ENCODE measurements at places on chromosomes 5 and 9.

DNA sequence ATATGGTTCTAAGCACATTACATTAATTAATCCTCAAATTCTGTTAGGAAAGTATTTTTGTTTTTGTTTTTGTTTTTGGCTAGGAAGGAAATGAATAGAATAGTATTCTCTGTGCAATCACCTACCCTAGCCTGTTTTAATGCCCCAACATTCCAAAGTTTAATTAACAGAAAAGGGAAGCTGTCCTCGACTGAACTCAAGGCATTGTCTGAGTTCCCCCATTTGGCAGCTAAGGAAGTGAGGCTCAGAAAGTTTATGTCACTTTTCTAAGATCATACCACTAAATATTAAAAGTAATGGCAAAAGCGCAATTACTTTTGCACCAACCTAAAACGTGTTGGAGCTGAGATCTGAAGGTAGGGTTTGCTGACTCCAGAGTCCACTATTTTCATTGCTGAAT is 59.8 kb downstream of the FGF1 start:
- no peak for DNase-seq

- DNase-seq = no peak
Observed at GRCh38 chr5:133494923-133495246, 117.5 kb downstream of the FSTL4 start.

DNA sequence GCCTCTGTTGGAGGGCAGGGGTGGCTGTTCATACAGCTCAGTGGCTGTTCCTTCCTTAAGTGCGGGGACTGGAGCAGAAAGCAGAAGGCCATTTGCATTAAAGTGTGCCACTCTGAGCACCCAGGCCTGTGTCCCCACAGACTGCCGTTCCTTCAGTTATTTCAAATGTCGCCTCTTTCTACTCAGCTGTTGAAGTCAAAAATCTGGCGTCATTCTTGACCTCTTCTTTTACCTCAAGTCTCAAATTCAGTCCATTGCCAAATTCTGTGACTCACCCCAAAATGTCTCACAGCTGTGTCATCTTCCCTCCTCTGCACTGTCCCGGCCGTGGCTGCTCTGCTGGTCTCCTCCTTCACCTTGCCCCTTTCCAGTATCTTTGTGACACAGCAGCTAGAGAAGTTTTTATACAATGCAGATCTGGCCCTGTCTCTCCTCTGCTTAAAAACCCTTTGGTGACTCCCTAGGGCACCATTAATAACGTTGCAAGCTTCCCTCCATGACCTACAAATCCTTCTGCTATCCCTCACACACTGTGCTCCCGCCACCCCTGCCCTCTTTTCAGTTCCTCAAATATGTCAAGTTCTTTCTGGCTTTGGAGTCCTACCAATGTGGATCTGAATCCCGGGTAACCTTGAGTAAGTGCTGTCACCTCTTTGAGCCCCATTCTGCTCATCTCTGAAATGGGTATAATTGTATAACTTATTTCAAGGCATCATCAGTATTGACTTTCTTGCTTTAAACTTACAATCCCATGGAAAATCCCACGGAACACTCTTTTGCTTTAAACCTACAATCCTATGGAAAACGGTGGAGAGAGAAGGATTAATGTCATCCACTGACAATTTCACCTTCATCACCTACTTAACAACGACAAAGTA is 98.3 kb upstream of the BOD1 start:
- DNase-seq = no peak

- DNase-seq = no peak
Observed at GRCh38 chr5:76859591-76860247, 9.9 kb downstream of the S100Z start.

GRCh38 chr5:155052532-155052931 is 39.0 kb downstream of the KIF4B start:
- DNase-seq = no peak

DNA sequence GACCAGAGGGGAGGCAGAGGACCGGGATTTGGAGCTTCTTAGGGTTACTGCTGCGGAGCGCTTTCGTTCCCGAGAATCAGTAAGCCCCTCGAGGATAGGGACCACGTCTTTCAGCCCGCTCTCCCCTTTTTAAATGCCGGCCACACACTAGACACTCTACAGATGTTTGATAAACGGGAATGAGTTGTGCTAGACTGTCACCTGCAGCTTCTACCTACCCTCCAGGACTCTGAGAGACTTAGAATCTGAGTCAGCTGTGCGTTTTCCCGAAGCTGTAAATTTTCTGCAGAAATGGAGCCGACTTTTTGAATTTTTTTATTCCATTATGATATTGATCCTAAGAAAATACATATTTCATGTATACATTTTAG is 670 bp downstream of the CCDC171 start:
- DNase-seq = no peak

DNA sequence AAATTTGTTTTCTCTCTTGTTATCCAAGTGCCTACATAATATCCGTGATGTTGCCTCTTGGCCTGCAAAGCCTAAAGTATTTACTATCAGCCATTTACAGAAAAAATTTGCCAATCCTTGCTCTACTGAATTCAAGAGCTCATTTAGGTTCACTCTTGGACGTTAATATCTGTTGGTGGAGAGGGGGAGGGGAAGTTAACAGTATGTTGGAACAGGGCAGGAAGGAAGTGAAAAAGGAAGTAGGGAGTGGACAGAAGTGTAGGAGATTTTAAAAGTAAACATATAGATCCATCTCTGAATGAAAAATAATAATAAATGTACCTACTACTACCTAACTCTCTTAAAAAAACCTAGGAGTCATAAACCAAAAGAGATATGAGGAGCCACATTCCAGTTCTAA is 32.8 kb downstream of the ZNF608 start:
- no peak for DNase-seq

- DNase-seq = no peak
Observed at GRCh38 chr5:125113328-125113727, 366.9 kb upstream of the ZNF608 start.

GRCh38 chr5:43021151-43021550 is 19.0 kb downstream of the ANXA2R start:
- no peak for DNase-seq

DNA sequence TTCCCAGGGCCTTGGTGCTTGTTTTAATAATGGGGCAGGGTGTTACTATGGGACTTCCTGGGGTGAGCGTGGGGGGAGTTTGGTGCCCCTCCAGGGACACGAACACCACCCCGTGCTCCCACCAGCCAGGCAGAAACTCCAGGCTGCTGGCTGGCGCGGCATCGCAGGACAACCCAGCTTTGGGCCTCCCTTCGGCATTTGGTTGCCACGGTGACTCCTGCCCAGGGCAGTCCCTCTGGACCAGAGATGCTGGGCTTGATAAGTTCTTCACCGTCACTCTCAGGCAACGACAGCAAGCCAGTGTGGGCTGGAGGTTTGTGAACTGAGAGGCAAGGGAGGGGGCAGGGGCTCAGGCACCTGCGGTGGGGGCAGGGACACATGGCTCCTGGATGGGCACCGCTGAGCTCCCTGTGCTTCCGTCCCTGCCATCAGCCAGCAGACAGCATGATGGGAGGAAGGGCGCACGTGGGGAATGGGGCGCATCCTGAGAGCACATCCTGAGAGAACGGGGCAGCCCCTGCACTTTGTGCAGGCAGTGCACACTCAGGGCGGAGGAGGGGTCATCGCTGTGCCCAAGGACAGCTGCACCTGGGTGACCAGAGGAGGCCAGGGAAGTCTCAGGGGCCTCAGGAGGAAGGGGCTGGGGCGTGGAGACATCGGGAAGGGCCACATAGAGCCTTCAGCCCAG is 116.4 kb downstream of the RXRA start:
- DNase-seq = no peak

GRCh38 chr9:91291866-91292265 is 69.9 kb downstream of the AUH start:
- DNase-seq = no peak

GRCh38 chr9:68515326-68516017 is 25.2 kb downstream of the TMEM252 start:
- DNase-seq = no peak

GRCh38 chr5:171634511-171634910 is 151.1 kb upstream of the SMIM23 start:
- no peak for DNase-seq

DNA sequence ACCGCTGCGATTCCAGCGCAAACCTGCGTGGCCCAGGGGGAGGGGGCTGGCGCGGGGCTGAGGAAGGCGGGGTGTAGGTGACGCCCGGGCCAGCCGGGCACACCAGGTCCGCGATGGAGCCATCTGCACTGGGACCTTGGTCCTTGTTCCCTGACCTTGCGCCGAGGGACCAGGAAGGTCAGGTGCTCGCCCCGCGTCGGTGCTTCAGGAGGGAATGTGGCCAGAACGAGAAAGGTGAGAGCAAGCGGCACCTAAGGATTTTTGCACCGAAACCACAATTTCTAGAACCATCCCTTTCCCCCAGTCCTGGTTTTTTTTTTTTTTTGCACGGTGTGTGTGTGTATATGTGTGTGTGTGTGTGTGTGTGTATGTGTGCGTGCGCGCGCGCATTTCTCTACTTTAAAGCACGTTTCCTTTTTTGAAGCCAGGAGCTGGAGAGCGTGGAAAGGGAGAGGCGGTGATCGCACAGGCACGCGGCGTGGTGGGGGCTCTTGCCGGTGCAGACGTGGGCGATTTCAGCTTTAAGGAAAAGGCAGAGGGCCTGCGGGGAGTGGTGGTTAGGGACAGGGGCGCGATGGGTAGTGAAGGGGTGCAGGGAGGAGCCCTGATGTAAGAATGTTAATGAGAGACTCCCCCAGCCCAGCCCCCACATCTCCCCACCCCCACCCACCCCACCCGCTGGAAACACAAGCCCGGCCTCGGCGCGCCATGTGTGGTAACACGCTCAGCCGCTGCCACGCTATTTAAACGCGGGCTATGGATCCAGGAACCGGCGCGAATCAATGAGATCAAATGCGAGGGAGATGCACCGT is at the start of gene NPR3:
Gene NPR3, plus strand, starts transcription at position 772 of the 812 bp plus-strand sequence. CDS start 456 bp downstream, outside the sequence.
- DNase-seq = no peak

DNA sequence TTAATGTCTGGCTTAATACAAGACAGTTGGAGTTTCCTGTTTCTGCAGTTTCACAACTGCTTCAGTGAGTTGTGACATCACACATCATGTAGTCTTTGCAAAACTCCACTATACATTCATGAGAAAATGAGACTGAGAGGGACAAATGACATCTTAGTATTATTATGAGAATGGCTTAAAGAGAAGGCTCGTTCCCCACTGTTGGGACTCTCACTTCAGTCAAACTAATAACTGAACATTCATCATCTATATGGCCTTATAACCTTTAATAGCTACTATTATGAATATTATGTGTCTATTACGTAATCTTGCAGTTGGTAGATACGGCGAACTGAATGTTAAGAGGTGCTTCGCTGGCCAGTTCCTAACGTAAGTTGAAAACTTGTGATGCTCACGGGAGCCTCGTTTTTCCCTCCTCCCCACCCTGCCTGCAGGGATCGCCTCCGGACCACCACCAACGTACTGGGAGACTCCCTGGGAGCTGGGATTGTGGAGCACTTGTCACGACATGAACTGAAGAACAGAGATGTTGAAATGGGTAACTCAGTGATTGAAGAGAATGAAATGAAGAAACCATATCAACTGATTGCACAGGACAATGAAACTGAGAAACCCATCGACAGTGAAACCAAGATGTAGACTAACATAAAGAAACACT is 79.4 kb downstream of the SLC1A3 start:
- no peak for DNase-seq

GRCh38 chr5:132526974-132527564 is 16.3 kb downstream of the IL5 start:
- DNase-seq = no peak

DNA sequence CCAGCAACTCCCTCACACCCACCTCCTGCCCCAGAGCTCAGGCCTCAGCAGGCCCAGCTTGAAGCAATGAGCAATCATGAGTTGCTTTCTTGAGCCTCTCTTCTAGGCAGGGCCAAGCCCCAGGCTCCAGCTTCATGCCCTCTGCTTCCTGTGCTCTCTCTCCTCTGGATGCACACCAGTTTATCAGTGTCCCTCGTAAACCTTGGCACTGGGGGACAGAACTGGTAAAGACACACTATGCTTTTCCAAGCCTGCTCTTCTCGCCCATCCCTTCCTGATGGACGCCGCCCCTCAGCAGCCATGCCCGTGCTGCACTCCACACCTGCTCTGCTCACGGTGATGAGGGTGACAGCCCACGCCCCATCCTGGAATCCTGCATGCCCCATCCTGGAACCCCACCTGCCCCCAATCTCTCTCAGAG is 49.4 kb upstream of the ORM1 start:
- no peak for DNase-seq

- no peak for DNase-seq
Observed at GRCh38 chr5:144166696-144167095, 3.8 kb downstream of the YIPF5 start.
